ENCODE measurements at places on chromosomes 7 and 10.

DNA sequence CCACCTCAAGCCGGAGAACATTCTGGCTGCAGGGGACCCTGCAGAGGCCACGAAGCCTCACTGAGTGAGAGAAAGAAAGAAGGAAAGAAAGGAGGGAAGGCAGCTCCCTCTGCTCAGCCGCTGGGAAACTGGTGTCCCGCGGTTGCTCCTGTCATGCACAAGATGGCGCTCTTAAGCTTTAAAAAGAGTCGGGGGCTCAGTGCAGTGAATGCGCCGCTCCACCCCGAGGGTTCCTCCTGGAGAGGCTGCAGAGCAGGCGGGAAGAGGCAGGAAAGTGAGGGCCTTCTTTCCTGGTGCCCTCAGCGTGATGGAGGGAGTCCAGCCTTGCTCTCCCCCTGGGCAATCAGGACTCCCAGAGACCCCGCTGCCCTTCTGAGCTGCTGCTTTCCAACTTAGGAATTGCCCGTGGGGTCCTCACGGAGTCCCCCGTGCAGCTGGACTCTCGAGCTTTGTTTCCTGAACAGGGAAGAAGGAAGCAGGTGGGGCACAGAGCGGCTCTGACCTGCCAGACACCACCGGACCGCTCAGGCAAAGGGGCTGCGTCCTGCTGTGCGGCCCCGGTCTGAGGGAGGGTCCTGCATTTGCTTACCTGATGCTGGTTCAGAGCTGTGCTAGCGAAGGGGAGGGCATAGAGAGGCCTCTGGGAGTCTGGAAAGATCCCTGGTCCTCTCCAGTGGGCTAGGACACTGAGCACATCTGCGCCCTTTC lies 141.9 kb upstream of the MKI67 start:
- peaks cover 5% of the 10 kb centered on the region for H3K36me3 ChIP-seq
- H3K27me3 ChIP-seq, result peaks cover 71% of the 10 kb centered on the region
- no peak for DNase-seq
- H3K4me3 ChIP-seq, result no peak overlapping the region

GRCh38 chr10:82210331-82210730 lies 335.3 kb downstream of the NRG3 start:
- no peaks in the 10 kb centered on the region for H3K4me1 ChIP-seq
- no peaks in the 10 kb centered on the region for H3K27me3 ChIP-seq
- H3K4me3 ChIP-seq, result no peak overlapping the region
- no peak overlapping the region for H3K27ac ChIP-seq
- no peak for DNase-seq

GRCh38 chr10:451021-451471 lies 238.4 kb downstream of the DIP2C start:
- peak; percentile 36 for DNase-seq
- no peaks in the 10 kb centered on the region for H3K27me3 ChIP-seq
- H3K36me3 ChIP-seq, result peaks cover 4% of the 10 kb centered on the region

DNA sequence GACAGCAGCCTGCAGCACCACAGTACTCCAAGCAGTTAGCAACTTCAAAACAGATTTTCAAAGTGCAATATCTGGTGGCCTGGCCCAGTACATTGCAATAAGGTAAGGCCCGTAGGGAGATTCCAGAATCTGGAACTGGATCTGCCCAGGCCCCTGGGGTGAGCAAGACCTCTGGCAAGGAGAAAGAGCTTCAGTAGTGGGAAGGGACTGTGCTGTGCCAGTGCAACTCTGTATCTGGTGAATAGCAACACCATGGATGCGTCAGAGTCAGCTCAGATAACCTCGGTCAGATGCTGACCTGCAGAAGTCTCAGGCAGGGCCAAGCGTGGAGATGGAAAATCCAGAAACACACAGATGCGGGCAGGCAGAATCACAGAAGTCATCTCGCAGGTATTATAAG lies 30.3 kb downstream of the ELMO1 start:
- peak overlapping the region; percentile 72 for H3K27ac ChIP-seq
- peaks cover 31% of the 10 kb centered on the region for H3K4me1 ChIP-seq
- H3K27me3 ChIP-seq, result no peaks in the 10 kb centered on the region

DNA sequence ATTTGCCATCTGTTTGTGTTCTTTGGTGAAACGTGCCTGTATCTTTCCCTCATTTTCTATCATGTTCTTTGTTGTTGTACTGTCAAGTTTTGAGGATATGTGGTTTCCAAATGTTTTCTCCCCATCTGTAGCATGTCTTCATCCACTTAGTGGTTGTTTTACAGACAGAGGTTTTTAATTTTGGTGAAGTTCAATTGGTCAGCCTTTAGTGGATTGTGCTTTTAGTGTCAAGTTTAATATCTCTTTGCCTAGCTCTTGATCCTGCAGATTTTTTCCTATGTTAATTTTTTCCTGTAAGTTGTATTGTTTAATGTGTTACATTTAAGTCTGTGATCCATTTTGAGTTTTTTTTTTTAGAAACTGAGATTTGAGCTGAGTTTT lies 95.9 kb downstream of the ANKRD61 start:
- peaks cover 22% of the 10 kb centered on the region for H3K4me1 ChIP-seq
- H3K36me3 ChIP-seq, result peaks cover 5% of the 10 kb centered on the region
- no peak overlapping the region for H3K27ac ChIP-seq

DNA sequence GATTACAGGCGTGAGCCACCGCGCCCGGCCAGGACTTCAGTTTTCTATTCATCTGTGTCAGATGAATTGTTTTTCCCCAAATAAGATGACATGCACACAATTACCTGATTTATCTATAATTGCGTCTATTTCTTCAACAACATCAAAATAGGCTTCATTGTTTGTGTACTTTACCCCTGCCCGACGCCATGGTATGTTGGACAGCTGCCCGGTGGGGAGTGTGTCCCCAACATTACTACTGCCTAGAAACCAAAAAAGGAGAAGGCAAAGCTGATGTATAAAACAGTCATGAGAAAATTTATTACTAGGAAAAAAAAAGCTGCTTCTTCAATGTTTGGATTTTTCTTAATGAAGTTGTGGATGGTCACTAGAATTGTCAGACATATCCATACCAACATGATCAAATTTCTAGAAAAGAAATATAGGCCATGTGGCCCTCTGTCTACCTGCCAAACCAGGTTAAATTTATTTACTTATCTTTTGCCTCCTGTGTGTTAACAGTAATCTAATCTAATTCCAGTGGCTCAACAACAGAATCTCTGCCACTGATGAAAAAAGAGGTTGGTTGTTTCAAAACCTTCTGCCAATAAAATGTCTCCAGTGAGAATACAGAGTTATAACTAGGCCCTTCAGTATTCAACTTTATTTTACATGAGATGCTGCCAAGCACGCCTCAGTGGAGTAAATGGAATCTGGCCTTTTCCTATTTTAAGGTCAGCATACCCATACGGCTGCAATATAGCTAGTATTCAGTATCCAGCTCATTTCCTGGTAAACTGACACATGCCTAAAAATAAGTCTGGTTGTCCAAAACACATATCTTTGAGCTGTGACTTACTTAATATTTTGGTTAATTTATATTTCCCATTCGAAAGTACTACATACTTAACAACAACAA lies 16.5 kb downstream of the AP3M1 start:
- no peak for DNase-seq
- no peaks in the 10 kb centered on the region for H3K36me3 ChIP-seq
- no peaks in the 10 kb centered on the region for H3K27me3 ChIP-seq

GRCh38 chr7:99011341-99011705 lies 132.6 kb downstream of the SMURF1 start:
- H3K4me1 ChIP-seq, result peaks cover 1% of the 10 kb centered on the region
- H3K36me3 ChIP-seq, result peaks cover 5% of the 10 kb centered on the region
- H3K4me3 ChIP-seq, result no peak overlapping the region
- no peak overlapping the region for H3K27ac ChIP-seq
- no peak for DNase-seq
